ENCODE measurements at places on chromosomes 2 and 18.

- DNase-seq = no peak
Observed at GRCh38 chr2:72109904-72110303, 37.8 kb downstream of the CYP26B1 start.

DNA sequence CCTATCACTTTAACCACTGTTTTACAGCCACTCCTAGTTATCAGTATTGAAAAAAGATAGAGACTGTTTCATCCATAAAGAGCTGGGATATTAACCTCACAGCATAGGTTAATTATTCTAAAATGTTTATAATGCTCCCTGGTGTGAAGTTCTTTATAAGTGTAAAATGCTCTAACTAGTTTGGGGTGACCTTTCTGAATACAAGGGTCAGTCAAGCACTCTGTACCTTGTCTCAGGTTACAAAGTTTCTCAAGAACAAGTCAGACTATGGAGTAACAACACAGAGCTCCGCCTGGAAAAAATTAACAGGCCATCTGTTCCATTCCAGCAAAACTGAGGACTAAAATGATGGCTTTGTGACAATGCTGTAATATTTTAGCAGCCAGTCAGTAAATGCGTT is 107.4 kb downstream of the NOL4 start:
- DNase-seq = no peak

DNA sequence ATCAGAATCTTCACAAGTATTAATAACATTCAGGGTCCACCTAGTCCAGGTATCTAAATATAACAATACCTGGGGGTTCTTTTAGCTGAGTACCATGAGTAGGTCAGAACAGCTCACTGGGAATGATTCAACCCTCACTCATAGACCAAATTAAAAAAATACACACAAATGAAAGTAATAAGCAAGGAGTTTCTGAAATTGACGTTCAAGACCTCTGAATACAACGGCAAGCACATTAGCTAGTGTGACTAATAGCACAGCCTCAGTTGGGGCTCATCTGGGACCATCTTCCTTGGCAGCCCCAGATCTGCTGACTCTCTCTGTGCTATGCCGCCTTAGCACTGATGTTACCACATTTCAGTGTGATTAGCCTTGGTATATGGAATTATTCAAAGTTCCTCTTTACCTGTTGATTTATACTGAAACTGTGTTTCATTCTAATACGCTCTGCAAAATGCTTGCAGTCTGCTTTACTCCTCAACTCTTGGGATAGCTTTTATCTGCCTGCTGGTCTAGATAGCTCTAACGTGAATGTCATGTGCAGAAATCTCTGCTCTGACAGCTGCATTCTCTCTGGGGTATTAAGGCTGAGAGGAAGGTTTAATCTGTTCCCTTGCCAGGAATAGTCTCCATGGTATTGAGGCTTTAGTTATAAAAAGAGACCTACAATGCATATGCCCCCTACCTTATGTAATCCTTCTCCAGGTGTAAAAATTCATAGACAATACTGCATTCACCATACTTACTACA is 153.3 kb downstream of the METTL4 start:
- no peak for DNase-seq

GRCh38 chr18:30999186-30999585 is 43.4 kb downstream of the DSC3 start:
- no peak for DNase-seq

DNA sequence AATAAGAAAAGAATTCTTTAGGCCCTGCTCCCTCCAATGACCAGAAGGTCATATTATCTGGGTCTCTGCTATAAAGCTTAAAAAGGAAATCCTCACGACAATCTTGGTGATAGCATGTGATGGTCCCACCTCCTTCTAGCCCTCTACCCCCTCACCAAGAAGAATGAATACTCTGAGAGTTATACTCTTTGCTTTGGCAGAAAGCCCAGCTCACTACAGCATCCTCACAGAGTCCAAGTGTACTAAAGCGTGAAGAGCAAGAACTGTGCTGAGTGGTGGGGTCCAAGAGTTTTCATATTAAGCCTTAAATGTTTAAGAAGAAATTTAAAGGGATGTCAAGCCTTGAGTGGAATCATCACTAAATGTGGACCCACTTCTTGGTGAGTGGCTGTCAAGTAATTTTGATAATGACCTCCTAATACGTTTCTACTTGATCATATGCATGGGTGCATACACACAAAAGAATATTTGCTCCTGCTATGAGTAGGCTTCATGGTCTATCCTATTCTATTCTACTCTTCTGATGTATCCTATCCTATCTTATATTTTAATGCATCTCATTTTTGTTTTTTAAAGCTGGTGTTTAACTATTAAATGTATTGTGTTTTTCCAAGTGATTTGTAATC is 16.5 kb upstream of the SERPINB7 start:
- no peak for DNase-seq

GRCh38 chr2:43345872-43346271 is 119.5 kb upstream of the ZFP36L2 start:
- no peak for DNase-seq

- no peak for DNase-seq
Observed at GRCh38 chr2:205218056-205218455, 464.2 kb upstream of the NRP2 start.

DNA sequence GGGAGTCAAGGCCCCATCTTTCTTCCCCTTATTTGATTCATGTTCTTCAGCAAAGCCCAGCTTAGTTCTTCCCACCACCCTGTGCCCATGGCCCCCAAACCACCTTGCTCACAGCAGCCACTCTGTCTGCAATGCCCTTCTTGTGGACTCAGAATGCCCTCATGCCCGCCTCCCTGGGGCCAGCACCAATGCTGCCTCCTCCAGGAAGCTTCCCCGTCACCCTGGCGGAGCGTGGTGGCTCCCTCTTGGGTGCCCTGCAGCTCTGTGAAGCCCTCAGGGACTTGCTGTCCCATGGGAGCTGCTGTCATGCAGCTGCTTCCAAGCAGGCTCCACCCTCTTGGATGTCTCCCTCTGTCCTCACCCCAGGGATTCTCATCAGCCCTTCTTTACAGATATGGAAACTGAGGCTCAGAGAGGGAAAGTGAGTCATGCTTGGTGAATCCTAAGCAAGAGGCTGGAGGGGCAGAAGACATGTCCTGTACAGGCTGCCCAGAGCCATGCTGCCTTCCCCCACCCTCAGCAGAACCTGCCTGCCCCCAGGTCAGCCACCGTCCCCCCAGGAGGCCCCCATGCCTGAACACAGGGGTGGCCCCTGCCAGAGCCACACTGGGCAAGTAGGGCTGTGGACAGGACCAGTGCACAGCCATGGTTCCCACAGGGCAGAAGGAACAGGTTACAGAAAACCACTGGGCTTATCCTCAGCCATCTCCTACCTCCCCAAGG is 11.8 kb upstream of the DUSP2 start:
- DNase-seq = no peak

DNA sequence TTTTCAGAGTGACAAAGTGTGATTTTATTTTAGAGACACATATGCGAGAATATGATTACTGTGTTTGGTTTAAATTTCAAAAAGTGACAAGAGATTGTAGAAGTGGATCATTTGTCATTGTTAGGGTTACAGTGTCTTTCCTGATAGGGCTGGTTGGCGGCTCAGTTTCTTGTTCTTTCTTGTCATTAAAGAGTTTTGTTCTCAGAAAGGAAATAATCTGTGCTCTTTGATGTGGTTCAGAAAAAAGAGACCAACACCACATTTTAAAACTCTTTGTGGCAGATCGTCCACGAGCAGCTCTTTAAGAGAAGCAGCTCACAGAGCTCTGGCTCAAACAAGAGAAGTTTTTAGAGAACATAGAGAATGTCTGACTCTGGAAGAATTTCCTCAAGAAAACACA is 45.6 kb upstream of the ZNF532 start:
- no peak for DNase-seq

- no peak for DNase-seq
Observed at GRCh38 chr2:226337941-226338600, 461.5 kb downstream of the IRS1 start.

- DNase-seq = no peak
Observed at GRCh38 chr2:196448407-196449079, 191.0 kb upstream of the CCDC150 start.

DNA sequence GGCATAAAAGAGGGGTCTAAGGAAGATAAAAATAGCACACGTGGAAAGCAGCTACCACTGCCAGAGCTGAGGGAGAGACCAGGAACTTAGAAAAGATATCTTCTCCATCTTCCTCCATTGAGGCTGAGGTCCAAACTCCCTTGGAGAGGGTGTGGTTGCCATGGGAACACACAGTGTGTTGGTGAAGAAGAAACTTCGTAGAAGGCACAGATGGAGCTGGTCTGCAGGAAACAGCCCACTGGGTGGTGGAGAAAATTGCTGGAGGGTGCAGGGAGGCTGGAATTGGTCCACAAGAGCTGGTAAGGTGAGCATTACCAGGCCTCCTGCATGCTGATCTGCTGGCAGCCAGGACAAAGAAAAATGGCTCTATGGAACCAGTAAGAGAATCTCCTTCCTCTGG is 191.0 kb downstream of the HRH4 start:
- DNase-seq = no peak

DNA sequence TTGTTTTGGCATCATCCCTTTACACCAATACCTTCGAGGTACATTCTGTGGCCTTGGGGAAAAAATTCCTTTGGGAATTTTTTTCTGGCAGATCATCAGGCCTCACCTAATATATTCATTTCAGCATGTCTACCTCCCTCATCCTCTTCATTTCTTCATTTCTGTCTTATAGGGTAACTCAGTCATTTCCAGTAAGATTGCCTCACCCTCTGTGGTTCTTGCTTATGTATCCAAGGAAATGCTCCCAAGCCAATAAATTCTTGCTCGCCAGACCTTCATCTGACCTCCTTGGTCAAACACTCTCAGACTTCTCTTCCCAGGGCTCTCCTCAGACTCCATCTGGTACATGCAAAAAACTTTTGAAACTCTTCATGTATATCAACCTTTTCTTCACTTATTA is 265.6 kb downstream of the TMX3 start:
- no peak for DNase-seq

GRCh38 chr18:64747803-64748202 is 598.9 kb upstream of the LINC00305 start:
- no peak for DNase-seq
